ENCODE measurements at places on chromosomes 12 and 14.

- no peak for DNase-seq
Observed at GRCh38 chr14:68702135-68702534, 90.7 kb downstream of the ZFP36L1 start.

DNA sequence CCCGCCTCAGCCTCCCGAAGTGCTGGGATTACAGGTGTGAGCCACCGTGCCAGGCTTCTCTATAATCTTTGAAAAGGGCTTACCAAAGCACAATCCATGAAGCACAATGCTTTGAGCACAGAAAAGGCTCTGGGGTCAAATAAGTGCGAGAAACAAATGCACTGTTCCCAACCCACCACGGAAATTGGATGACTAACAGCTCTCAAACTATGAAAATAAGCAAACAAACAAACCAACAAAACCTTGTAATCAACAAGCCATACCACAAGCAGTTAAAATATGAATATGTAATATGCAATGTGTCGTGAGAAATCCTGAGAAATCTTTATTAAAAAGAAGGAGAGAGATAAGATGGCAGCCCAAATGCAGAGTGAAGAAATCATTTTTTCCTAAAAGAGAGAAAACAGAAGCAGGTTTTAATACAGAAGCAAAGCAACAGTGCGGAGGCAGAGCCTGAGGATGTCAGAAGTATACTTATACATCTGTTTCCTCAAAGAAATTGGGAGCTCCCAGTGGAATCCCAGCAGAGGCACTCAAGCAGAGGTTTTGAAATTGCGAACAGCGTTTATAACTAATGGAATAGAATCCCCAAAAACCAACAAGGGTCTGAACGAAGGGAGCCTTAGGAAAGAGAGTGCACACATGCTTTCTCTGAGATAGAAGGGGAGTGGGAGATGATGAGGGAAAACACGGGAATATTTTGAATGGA is 17.1 kb downstream of the SMCO2 start:
- no peak for DNase-seq

- no peak for DNase-seq
Observed at GRCh38 chr12:32080435-32080834, 26.2 kb upstream of the BICD1 start.

DNA sequence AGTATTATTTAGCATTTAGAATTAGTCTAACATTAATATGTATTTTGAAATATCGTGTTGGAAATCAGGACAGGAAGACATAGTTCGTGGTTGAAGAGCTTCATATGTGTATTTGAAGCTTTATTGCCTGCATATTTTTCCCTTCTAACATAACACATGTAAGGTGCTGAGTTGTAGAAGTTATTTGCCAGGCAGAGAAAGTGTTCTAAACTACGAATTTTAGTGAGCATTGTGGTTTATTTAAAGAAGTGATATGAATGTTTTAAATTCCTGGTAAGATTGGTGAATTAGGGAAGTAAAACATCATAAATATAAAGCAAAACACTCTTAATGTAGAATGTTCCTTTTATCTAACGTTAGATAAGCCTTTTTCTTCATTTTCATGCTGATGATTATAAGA is 2.5 kb downstream of the RASSF3 start:
- DNase-seq, result no peak

GRCh38 chr12:78870539-78870938 is 6.0 kb downstream of the SYT1 start:
- DNase-seq, result no peak

Measured in AML-193 (cell line).